ENCODE measurements at places on chromosomes 7 and 10.

- no peak for DNase-seq
Measured at GRCh38 chr10:128525936-128526335, 399.7 kb upstream of the MKI67 start.

DNA sequence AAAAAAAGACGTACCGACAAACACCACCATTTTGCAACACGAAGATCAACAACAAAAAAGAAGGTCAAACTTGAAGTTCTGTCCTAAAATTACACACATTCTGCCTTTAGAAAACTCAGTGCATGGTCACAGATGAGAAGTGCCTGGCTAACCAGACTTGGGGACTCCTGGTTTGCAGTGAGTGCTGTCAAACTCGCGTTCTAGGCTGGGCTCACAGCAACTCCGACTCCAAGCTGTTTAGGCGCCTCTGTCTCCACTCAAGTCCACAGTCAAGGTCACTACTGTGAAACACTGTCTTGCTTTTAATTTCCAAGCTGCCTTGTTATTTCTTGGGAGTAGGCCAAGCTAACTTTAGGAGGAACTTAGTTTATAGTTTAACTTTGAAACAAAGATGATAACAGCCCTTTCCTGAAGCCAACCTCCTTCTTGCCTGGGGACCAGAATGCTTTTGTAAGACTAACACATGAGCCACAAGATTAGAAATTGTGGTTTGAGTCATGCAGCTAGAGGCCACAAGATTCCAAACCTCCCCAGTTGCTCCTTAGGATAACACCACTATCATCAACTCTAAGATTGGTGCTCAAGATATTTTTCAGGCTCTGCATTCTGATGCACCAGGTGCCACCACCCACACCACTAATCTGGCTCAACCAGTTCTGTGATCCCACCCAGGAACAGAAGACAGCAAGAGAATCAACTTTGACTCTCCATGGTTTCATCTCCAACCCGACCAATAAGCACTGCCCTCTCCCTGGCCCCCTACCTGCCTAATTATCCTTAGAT lies 1.1 kb upstream of the DNAAF5 start:
- DNase-seq: no peak

- no peak for DNase-seq
Measured at GRCh38 chr7:128878226-128879105, 15.8 kb downstream of the ATP6V1F start.

DNA sequence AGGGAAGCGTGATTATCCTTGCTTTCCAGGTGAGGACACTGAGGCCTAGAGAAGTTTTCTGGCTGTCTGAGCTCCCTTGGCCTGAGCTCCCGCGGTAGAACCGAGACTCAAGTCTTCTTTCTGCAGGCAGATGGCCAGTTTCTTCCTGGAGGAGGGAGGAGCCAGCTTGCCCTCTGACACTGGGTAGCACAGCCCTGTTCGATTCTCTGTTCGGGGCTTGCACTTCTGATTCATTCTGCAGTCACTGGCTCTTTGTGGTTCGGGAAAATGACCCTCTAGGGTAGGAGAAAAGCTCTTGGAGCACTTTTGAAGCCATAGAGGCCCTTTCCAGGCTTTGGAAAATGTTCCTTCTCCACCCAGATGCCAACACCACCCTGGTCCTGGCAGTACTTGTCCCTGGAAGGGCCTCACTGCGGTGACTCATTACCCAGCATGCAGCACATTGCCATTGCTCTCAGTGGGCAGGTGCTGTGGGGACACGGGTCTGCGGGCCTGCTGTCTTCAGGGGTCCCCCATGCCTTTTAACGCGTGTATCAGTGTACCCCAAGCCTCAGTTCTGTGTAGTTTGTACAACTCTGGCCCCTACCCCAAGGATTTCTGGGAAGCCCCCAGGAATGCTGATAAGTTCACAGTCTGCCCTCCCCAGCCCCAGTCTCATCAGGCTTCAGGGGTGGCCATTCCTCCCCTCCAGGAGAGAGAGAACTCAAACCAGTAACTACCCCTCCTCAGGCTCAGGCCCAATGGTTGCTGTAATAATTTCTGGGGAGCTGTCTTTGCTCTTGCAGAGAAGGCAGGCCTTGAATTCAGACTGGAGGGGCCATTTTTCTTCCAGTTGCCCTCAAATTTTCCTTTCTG lies 11.9 kb downstream of the CHST3 start:
- DNase-seq: no peak

DNA sequence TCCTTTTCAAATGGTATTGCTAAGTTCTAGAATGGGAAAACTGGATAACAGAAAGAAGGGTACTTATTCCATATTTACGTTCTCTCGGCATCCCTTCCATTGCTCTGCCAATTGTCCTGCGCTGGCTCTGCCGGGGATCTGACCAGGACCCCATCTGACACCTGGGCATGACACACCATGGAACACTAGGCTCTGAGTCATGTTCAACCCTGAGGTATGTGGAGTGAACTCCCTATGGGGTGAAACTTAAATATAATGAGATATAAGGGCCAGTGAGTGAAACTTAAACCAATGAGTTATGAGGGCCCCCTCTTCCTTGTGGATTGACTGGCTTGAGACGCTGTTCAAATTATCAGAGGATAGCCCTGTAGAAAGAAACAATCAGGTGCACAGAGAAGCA lies 55.1 kb upstream of the ZEB1 start:
- no peak for DNase-seq

DNA sequence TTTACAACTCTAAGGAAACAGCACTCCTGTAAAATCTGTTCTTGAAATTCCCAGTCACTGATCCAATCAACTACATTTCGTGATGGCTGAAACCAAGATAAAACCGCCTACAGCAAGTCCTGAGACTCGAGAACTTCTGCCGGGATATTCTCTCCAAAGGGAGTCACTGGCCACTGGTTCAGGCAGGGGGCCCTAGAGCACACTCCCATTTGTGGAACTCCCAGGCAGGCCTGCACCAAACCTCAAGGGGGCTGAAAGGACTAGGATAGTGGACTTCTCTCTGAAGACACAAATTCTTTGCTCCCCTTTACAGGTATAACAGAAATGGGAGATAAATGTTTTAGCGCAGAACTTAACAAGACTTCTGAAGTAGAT lies 16.3 kb downstream of the CYTH3 start:
- no peak for DNase-seq

- DNase-seq: no peak
Measured at GRCh38 chr10:93404048-93404354, 78.1 kb downstream of the MYOF start.

DNA sequence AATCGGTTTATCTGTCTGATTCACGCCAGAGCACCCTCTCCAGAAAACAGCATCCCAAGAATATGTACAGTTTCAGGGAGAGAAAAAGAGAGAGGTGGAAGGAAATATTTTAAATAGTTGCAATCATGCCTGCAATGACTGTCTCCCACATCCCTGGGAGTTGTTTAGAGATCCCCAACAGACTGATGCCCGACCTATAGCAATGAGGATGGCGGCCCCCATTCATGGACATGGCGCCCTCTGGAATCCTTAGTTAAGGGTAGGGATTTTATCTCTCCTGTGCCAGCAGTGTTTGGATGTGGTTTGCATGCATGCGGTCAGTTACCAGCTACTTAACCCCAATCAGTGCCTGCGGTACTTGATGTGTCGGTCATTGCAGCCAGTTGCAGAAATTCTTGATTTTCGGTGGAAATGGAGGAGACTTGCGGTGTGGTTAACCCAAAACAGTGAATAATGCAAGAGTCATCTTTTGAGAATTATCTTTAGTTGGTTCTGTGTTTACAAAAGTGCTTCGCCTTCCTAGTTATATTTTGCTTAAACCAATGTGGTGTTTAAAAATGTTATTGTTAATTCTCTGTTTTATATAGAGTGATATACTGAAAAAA lies 186.0 kb upstream of the TCF7L2 start:
- no peak for DNase-seq

GRCh38 chr10:28403090-28403489 lies 100.2 kb upstream of the MPP7 start:
- DNase-seq: no peak

DNA sequence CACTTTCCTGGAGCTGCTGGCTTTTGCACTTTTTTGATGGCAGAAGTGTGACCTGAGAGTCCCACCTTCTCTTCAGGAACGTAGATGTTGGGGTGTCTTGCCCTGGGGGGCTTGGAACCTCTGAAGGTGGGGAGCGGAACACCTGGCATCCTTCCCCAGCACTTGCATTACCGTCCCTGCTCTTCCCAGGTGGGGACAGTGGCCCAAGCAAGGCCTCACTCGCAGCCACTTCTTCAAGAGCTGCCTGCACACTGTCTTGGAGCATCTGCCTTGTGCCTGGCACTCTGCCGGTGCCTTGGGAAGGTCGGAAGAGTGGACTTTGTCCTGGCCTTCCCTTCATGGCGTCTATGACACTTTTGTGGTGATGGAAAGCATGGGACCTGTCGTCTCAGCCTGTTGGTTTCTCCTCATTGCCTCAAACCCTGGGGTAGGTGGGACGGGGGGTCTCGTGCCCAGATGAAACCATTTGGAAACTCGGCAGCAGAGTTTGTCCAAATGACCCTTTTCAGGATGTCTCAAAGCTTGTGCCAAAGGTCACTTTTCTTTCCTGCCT lies 31.1 kb downstream of the PFKFB3 start:
- DNase-seq: no peak

DNA sequence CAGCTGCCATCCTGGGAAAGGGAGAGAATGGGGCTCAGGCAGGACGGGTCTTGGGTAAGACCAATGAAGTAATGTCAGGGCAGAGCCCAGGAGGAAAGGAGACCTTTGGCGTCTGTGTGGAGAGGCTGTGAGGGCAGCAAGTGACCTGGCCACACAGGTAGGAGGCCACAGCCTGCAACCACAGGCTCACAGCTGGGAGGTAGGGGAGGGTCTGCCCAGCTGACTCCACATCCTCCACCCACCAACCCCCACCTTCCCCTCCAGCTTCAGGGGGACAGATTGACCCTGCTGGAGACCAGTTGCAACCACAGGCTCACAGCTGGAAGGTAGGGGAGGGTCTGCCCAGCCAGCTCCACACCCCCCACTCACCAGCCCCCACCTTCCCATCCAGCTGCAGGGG lies 262.2 kb upstream of the TCERG1L start:
- no peak for DNase-seq

GRCh38 chr7:8131694-8132605 lies 130.0 kb downstream of the ICA1 start:
- DNase-seq: peak; percentile 26

GRCh38 chr10:22537810-22538209 lies 176.6 kb downstream of the PIP4K2A start:
- DNase-seq: no peak

GRCh38 chr10:35934642-35934995 lies 292.5 kb upstream of the FZD8 start:
- no peak for DNase-seq
